NCI-H187 treated with DMSO at 0.1 percent for 48 hours (cell line): ENCODE measurements at places on chromosomes 7 and 10.

DNA sequence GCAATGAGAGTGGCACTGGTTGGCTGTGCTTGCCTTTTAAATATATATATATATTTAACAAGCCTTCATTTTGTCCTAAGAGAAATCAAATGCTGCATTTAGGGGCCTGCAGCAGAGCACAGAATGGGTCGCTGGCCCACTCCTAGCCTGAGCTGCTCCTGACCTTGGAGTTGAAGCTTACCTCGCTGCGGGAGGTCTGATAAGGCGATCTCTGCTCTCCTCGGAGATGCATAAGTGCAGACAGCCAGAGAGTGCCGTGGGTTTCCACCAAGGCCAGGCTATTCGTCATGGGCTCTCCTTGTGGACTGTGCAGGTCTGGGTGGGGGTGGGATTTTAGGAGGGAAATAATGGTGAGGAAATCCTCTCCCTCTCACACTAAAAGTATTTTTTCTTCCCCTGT, 99.5 kb upstream of the IKZF1 start:
- no peak for DNase-seq

DNA sequence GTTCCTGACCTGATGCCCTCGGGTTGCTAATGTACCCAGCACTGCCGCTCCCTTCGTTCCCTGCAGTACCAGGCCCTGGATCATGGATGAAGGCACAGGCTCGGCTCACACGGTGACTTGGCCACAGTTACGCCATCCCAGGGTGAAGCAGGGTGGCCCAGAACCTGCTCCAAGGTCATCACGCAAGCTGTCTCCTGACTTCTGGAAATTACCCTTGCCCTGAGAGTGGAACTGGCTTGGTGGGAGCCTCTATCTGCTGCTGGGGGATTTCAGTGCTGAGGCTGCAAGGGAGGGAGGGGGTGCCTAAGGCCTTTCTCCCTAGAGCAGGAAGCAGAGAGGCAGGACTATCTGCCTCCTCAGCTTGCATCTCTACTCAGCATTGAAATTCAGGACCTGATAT, 36.6 kb downstream of the FIGNL1 start:
- DNase-seq = no peak

DNA sequence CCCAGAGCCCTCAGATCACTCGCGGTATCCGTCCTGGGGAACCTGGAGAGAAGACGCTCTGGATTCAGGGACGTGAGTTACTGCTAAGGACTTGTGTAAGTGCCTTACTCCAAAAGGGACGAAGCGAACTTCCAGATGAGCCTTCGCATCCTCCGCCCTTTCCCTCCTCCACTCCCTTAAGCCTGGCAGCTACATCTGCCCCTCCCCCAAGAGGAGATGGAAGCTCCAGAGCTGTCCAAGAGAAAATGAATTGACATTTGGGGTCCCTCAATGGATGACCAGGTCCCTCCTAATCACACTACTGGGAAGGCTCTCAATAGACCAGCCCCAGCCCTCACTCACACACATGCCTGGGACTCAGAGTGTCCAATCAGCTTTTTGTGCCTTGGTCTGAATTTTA, 31.3 kb upstream of the GDF10 start:
- no peak for DNase-seq

GRCh38 chr7:7017707-7018280, 164.6 kb upstream of the C1GALT1 start:
- no peak for DNase-seq

GRCh38 chr7:109879287-109879828, 1211.6 kb upstream of the LRRN3 start:
- DNase-seq = peak; percentile 60

DNA sequence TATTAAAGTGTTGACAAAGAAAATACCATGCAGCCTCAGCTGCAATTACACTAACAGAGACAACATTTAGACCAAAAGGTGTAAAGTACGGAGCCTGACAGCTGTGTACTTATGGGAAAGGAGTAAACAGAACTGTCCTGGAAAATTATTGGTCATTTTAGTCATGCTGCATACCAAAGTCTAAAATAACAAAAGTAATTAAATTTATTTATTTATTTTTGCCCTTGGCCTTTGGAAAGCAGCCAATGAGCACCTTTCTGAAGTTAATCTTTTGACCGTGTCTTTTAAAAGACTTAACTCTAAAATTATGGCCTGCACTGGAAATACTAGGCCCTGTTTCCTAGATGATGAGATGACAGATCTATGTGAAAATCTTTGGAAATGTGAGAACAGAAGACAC, 597.6 kb downstream of the NXPH1 start:
- DNase-seq = no peak

- DNase-seq = no peak
Measured at GRCh38 chr7:101386558-101387231, 24.0 kb downstream of the COL26A1 start.

DNA sequence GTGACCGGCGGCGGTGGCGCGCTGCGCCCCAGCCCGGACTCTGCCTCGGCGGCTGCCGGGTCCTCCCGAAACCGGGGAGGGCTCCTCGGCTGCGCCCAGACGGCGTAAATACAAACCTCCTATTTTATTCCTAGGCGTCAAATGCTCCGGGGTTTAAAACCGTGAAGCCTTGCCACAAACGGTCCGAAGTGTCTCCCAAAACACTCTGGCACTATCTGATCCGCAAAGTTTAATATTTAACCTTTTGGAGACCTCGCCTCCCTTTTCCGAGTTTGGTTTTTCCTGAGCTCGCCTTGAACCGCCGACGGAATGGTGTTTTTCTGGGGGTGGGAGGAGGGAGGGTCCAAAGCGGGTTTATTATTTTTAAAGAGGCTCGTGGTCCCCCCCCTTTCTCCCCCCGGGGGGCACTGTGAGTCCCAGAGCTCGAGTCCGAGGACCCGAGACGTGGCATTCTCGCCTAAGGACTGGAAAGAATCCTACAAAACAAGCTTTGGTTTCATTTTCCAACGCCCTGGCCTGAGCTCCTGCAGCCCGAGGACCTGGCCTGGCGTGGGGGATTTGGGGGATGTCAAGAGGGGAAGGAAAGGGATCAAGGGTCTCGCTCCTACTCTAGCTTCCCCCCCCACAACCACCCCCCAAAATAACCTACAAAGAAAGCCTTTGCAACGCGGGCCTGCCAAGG, 1.8 kb downstream of the TNRC18 start:
- no peak for DNase-seq

DNA sequence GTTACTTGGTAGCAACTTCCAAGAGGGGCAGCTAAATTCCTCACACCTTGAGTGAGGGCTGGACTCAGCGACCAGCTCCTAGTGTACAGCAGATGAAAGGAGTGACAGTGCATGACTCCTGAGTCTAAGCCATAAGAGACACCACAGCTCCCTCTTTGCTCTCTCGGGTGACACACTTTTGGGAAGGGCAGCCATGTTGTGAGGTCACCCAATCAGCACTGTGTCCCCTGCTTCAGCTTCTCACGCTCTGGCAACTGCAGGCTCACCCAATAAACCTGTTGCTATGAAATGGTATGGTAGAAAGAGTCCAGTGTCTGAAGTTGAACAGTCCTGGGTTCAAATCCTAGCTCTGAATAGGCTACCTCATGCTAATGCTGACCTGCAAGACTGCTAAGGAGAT, 20.9 kb downstream of the TMEM130 start:
- DNase-seq = no peak

DNA sequence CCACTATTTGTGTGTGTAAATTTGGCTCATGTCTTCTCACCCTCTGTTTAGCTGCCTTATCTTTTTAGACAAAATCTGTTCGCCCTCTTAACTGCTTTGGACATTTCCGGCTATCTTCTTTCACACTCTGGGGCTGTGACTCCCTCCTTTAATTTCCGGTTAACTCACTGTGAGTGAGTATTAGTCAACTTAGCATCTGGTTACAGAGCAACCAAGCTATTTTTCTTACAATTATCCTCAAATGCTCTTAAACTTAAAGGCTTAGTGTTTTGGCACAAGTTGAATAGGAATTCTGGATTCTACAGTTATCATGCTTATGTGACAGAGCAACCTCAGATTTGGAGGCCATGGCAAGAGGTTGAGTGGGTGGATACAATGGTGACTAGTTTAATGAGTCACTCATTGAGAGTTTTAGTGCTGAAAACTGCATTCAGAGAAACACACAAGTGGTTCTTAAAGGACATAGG, 177.6 kb upstream of the SEMA3A start:
- DNase-seq = no peak

DNA sequence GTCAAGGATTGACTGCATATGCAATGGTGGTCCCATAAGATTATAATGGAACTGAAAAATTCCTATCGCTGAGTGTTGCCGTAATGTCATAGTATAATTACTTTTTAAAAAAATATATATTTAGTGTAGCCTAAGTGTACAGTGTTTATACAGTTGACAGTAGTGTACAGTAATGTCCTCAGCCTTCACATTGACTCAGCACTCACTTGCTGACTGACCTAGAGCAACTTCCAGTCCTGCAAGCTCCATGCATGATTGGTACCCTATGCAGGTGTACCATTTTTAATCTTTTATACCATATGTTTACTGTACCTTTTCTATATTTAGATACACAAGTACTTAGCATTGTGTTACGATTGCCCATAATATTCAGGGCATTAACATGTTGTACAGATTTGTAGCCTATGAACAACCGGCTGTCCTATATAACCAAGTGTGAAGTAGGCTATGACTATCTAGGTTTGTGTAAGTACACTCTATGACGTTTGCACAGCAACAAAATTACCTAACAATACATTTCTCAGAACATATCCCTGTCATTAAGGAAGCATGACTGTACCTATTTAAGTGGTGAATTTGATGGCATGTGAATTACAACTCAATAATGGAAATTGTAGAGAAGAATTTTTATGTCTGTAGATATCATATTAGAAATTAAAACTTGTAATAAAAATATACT, 40.9 kb downstream of the CCNY start:
- DNase-seq = no peak

DNA sequence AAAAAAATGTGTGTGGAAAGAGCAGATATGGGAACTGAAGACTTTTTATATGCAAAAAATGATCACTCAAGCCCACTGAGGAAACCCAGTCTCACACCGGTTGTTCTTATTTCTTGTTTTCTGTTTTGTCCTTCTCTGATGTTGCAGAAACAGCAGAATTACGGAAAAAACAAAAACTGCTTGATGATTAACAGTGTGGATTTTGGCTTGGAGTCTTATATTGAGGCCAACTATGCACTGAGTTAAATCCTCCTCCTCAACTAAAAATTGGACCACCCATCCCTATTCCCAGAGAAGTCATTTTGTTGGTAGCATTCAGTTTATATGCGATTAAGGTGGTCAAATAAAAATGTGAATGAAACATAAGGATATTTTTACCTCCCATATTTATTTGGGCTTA, 246.1 kb downstream of the LRMDA start:
- no peak for DNase-seq

DNA sequence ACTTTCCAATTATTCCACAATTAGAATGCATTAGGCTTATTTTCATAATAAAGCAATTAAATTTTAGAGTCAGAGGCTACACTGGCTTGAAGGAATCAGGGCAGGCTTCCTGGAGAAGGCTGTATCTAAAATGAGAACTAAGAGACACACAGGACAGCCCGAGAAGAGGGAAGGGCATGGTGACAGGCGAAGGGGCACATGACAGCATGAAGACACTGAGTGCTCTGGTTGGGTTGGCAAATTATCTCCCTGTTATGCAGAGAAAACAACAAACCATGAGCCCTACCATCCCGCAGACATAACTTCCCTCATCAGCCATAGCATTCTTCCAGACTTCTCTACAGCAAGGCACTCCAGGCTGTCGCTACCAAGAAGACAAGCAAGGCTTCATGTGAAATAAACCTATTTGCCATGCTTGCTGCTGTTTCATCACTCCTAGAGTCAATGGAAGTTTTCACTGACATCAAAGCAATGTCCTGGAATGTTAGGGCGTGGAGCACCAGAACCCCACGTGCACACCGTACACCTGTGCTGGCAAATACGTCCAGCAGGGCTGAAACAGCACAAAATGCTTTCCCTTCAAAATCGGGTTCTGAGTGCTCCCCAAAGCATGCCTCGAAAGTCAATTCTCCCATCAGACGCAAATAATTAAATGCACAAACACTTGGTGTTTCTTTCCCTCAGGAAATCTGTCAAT, 21.3 kb downstream of the VOPP1 start:
- no peak for DNase-seq
